Activated CD4-positive, CD25-positive, alpha-beta regulatory T cell (primary cell): ENCODE measurements at places on chromosomes 4 and X.

DNA sequence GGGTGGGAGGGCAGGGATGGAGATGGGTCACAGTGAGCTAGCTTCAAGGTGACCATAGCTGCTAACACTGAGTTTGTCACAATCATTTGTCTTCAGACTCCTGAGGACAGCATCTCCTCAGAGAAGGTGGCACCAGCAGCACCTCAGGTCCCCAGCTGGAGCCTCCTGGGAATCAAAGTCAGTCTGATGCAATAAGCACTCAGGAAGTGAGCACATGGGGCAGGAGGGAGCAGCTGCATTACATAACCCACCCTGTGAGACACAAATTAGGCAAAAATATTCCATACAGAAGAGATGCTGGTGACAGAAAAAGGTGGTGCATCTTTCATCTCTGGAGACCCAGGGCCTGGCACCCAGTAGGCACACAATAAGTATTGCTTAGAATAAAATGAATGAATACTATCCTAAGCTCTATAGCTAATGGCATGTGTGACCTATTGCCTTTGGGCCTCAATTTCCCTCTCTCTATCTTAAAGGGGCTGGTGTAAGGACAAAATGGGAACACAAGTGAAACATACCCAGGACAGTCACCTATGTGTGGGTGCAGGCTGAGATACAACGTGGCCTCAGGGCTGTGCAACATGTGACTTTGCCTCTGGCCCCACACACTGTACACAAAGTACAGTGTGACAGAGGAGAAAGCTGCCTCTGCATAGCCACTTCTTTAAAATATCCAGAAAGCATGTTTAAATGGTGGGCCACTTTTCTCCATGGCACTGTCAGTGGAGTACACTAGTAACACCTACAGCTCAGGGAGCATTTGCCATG lies 37.1 kb downstream of the SLC39A8 start:
- no peak for DNase-seq

- DNase-seq: no peak
These were observed 52.1 kb downstream of the HS3ST1 start for GRCh38 chr4:11376571-11376970.

- DNase-seq: no peak
These were observed 25.7 kb upstream of the C1QTNF7 start for GRCh38 chr4:15402146-15402545.

DNA sequence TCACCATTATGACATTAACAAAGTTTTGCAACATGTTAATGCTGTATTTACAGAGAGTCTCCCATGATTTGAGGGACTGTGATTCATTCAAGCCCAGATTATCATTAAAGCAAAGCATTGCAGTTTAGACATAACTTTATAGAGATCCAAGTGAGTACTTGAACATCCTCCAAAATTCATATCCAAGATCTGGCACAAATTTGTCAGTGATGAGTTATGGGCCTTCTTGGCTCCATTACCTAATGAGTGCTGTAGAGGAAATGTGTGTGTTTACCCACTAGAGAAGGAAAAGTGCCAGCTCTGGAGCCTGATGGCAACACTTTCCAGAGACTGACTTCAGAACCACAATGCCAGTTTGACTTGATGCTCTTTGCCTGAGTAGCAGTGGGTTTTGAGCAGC lies 432.3 kb downstream of the GALNTL6 start:
- DNase-seq: no peak

DNA sequence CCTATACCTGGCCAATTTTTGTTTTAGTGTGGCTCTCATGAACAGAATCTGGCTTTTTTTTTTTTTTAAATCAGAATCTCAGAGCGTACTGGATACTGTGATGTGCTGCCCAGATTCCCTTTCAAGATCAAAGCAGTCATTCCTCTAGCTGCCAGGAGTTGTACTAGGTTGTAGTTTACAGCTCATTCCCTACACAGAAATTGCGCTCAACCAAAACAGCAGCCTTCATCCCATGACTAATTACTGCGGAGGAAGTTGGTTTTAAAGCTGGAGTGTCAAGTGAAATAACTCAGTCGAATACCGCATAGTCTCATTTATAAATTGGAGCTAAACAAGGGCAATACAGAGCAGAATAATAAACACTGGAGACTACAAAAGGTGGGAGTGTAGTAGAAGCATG lies 12.2 kb upstream of the TMPRSS11B start:
- no peak for DNase-seq

DNA sequence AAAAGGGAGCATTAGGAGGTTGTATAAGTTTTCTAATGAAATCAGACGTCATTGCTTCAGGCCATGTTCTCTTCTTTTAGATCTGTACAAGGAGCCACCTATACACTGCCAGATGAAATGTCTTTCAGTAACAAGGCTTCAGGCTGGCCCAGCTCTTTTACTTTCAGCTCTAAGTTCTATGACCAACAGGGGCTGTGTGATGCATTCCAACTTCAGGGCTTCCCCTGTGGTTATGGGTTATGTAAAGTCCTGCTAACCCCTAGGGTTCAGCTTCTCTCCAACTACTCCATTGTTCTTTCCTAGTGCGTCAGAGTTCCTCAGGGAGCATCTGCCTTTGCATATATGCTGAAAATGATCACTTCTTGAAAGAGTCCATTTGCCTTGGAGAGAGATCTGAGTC lies 79.4 kb upstream of the TTC29 start:
- DNase-seq: no peak

- no peak for DNase-seq
These were observed 224.3 kb downstream of the DCLK2 start for GRCh38 chr4:150302553-150302952.

GRCh38 chrX:129144172-129145038 lies 378.9 kb downstream of the SMARCA1 start:
- no peak for DNase-seq
